ENCODE measurements at places on chromosomes 1 and 21.
A peak's percentile ranks its signal among the peaks of the same experiment; 100 is the strongest.

DNA sequence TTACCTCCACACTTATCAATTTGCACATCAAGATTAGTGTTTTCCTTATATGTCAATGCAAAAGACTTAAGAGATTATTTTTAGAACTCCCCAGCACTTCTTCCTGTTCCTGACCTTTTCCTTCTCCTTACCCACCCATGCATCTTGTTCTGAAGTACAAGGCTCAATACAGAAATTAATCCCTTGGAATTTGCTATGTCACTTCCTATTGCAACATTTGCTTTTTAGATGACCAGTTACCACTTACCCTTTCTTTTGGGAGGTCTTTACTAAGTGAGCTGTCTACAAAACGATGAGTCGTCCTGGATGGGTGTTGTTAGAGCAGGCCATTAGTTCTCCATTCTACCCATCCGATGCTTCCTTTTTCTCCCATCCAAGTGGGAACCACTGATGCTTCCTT, 221.2 kb downstream of the FMN2 start:
- peak; percentile 97 for DNase-seq

DNA sequence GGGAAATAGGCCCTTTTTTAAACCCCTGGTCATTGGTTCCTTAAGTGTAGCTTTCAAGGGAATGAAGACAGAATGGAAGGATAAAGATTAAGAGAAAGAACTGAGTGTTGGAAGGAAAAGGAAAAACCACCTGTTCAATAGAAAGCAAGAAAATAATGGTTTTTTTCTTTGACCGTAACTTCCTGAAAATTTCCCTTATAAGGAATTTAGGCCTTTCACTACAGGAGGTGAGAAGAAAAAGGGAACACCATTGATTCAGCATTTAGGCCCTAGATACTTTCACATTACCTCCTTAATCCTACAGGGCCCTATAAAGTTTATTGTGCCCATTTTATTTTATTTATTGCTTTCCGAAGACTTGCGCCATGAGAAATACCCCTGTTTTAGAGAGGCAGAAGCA, 18.9 kb downstream of the KPNA6 start:
- no peak for DNase-seq

DNA sequence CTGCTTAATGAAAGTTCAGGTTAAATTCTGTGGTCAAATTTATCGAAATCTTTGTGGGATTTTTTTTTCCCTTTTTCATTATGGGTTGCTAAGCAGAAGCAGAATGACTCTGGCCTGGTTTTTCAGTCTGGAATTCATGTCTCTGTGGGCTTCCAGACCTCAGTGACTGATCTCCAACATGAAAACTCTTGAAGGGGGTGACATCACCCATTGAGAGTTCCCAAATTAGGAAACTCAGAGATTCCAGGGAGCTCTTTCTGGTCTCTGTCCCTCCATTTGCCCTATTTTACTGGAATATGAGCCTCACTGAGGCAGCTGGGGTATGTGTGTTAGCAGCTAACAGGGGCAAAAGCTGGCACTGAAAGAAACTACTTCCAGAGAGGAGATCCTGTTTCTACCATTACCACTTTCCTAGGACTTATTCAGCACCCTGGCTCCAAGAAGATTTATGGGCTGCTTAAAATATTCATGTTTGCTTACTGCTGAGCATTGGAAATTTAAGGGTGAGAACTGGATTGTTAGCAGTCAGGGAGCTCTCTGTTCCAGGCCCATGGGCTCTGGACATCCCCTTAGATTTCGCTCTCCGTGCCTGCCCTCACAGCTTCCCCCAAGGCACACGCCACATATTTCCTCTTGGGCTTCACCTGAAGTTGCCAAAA, 203.4 kb upstream of the SPAG17 start:
- no peak for DNase-seq

GRCh38 chr1:19757641-19758040, 42.1 kb downstream of the TMCO4 start:
- DNase-seq, result peak; percentile 49

- DNase-seq, result no peak
Observed at GRCh38 chr1:225608014-225608796, 44.7 kb downstream of the ENAH start.

DNA sequence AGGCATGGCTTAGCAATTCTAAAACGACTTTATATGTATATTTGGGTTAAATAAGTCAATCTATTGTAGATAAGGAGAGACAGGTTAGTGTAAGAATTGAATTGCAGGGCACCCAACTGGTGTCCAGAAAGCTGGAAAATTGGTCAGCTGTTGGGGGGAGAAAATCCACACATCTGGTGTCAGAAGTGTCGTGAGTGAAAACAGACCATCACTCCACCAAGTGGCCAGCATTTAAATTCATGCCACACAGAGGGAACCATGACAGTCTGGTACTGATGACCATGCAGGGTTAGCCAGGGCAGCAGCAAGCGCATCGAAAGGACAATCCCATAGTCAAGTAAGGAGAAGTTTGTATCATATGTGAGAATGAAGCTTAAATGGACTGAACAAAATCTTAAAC, 11.7 kb downstream of the LAX1 start:
- DNase-seq, result peak; percentile 31

- DNase-seq, result peak; percentile 78
Observed at GRCh38 chr1:22886211-22886610, 86.5 kb downstream of the LACTBL1 start.

DNA sequence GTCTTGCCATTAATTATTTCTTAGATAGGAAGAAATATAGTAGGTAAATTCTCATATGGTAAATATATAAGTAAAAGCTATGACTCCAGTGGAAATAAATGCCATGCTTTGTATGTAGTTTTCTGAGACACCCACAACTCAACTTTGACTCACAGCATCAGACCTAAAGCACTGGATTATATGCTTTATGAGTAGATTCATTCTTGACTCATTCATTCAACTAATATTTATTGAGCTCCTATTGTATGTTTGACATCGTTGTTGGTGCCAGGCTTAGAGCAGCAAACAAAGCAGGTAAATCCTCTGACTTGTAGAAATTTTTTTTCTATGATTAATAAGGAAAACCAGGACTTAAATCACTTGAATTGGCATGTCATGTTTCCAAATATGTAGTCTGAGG, 211.4 kb downstream of the PTPRC start:
- no peak for DNase-seq

DNA sequence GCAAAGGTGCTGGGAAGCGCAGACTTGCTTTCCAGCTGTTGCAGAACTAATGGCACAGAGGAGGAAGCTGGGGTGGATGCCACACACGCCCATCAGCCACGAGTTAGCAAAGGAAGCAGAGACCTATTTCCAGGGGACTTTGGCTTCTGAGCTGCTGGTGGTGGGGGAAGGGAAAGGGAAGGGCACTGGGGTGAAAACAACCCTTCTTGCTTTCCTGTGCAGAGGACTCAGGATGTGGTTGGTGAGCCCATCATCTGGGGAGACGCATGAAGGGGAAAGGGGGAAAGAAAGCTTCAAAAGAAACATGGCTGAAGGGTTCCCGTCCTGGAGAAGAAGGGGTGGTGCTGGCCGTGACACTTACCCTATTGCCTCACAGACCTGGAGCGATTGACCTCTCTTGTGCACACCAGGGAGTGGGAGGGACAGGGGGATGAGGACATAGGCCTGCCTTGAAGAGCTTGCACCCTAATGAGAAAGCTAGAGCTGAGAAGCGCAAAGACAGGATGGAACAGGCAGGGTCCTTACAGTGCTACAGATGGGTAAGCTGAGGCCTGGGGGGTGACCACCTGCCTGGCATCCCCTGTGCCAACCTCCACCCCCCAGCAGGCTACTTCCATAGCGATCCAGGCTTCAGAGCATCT, 140.8 kb upstream of the RAB4A start:
- DNase-seq, result no peak

GRCh38 chr1:172971241-172971640, 79.5 kb downstream of the TNFSF18 start:
- DNase-seq, result peak; percentile 53

GRCh38 chr1:147603986-147604385, 62.7 kb downstream of the BCL9 start:
- DNase-seq, result no peak

GRCh38 chr1:18537386-18538306, 56.9 kb downstream of the KLHDC7A start:
- DNase-seq, result no peak

DNA sequence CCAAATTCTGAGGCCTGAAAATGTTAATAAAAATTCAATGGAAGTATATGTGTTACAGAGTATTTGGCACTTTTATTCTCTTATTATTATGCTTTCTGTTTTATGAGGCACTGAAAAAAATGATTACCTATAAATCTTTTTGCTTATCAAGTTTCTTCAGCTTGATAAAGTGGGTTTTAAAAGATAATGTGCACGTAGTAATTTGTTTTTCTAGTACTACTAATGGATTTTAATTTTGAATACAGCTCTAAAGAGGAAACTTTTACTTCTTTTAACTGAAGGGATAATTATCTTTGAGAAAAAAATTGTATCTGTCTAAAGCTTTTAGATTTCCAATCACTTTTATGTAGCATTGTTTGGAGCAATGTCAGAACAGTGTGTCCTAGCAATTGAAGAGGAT, 211.4 kb upstream of the L1TD1 start:
- DNase-seq, result no peak

DNA sequence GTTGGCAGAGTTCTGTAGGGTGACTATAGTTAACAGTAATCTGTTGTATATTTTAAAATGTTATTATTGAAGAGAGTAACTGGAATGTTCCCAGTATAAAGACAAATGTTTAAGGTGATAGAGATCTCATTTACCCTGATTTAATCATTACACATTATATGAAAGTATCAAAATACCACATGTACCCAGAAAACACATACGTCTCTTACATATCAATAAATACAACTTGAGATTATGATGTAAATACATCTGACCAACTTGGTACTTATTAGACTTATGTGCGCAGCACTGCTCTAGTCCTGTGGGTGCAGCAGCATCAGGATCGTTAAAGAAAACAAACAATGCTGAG, 670 bp upstream of the PARK7 start:
- DNase-seq, result no peak

DNA sequence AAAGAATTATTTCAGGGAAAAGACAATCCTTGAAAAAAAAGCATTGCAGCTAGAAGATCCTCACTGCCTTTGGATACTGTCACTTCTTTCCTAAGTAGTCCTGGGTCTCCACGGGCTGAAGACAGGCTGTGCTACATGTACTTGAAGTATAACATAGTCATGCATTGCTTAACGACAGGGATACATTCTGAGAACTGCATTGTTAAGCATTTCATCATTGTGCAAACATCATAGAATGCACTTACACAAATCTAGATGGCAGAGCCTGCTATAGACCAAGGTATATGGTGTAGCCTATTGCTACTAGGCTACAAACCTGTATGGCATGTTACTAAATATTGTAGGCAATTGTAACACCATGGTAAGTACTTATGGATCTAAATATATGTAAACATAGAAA, 54.0 kb downstream of the KIAA0040 start:
- DNase-seq, result no peak

- peak; percentile 11 for DNase-seq
Observed at GRCh38 chr21:27393726-27394125, 426.8 kb upstream of the ADAMTS5 start.

DNA sequence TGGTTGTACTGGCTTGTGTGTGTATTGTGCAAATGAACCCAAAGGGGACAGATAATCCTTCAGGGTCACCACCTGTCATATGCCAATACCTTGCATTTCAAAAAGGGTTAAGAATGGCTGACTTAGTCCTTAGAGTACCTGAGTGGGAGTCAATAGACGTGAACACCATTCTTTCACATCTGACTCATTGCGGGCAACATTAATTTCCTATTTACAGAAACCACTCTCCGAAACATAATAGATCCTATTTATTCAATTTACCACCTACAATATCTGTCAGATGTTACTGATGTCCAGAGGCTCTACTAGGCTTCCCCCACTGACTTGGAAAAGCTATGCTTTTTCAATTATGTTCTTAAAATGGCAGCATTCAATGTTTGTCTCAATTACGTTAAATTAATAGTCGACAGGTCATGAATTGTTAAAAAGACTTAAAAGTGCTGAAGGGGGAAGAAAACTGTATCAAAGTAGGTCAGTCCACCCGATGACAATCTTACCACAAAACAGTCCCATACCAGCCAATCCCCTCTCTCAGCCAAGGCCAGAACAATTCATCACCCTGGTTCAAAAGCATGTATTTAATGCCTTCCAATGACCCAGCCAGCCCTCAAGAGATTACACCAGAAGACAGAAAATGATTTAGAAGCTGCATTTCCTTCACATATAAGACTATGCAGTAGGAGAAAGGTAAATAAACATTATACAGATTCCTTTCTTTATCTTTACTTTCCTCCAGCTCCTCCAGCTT, 48.6 kb upstream of the PLA2G2C start:
- no peak for DNase-seq
